ENCODE measurements at places on chromosomes 3 and 15.

DNA sequence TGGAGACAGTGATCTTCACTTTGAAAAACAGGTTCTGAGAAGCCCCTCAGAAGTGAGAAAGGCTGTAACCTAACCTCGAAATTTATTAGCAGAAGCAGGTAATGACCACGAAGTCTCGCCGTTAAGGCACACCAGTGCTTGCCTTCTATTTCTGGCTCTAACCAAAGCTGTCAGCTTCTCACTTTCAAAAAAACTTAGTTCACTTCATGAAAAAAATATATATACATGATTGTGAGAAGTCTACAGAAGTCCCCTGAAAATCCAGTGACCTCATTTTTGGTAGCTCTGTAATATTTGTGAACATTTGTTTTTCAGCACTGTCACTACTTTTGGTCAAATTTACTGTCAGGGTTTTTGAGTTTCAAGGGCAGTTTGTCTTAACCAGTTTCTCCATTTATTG lies 19.1 kb upstream of the AKAP13 start:
- DNase-seq: no peak

GRCh38 chr3:190696777-190697501 lies 165.6 kb downstream of the GMNC start:
- DNase-seq: no peak

GRCh38 chr15:55108858-55109518 lies 87.8 kb downstream of the RSL24D1 start:
- peak; percentile 70 for DNase-seq

DNA sequence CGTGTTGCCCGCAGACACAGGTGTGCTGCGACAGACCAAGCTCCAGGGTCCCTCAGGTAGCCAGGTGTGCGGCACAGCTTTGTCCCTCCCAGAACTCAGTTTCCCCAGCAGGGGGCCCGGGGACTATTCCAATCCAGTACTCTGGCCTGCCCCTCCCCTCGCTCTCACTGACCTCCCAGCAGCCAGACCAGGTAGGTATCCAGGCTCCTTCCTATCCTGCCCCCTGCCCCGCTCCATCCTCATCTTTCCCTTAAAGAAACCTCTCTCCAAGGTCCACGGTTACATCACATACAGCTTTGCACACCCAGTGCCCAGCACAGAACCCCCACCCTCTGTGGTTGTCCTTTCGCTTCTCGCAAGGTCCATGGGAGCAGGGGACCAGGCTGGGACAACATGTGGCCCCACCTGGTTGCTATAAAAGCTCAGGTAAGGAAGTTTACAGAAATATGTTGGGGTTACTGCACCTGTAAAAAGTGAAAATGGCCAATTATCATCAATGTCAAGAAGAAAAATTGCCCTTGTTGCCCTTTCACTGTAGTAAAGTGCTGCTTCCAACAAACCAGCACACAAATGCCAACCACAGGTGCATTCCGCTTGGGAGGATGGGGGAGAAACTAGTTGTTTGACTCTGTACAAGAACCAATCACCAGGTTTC lies 7.3 kb upstream of the CYP11A1 start:
- no peak for DNase-seq

DNA sequence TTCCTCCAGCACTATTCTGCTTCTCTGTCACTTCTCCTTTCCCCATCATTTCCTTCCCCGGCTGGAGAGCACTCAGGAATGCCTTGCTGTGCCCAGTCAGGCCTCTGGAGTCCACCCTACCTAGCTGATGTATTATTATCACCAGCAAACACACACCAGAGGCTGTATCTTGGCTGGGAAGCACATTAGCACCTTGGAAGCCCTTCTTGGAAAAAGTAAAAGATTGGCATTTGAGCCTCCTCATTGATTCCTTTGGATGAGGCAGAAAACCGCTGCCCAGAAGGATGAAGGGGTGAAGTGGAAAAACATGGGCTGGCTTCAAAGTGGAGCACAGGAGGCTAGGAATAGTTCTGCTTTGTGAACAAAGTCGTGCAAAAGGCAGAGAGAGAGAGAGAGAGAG lies 244.3 kb downstream of the RPLP1 start:
- no peak for DNase-seq

GRCh38 chr3:135238871-135239614 lies 444.0 kb downstream of the EPHB1 start:
- DNase-seq: no peak

DNA sequence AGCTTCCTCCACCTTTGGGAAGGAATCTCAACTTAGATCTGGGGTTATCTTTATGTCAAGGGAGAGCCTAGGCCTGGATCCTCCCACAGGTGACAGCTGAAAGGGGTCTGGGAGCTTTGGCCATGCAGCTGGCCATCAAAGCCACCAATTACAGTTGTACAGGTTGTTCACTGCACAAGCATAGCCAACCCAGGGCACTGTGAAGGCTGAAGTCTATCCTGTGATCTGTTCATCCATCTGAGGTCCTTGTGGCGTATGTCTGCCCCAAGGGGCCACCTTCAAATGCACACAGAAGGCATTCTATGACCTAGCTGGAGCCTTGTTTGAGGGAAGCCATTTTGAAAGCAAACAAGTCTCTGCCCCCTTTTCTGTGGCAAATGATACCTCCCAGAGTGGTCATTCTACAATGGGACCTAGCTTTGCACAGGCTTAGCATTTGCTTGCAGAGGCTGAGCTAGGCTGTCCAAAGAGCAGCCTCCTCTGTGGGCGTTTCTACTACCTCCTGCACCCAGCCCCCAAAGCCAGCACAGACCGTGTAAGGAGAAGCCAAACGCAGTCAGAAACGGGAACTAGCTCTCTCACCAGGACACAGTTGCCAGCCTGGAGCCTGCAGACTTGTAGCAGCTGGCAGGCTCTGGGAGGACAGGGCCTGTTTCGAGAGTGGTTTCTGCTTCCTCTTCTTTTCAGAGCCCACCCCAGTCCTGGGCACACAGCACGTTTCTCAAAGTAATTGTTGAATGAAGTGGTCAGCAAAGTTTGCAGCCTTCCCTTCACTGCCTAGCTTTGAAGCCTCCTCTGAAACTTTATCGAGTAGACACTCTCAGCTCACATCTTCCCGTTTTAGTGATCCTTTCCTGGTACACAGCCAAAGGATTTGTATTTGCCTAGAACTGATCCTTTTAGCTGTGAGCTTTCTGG lies 157.3 kb upstream of the SMAD3 start:
- no peak for DNase-seq

GRCh38 chr3:134802428-134803050 lies 7.5 kb downstream of the EPHB1 start:
- no peak for DNase-seq

DNA sequence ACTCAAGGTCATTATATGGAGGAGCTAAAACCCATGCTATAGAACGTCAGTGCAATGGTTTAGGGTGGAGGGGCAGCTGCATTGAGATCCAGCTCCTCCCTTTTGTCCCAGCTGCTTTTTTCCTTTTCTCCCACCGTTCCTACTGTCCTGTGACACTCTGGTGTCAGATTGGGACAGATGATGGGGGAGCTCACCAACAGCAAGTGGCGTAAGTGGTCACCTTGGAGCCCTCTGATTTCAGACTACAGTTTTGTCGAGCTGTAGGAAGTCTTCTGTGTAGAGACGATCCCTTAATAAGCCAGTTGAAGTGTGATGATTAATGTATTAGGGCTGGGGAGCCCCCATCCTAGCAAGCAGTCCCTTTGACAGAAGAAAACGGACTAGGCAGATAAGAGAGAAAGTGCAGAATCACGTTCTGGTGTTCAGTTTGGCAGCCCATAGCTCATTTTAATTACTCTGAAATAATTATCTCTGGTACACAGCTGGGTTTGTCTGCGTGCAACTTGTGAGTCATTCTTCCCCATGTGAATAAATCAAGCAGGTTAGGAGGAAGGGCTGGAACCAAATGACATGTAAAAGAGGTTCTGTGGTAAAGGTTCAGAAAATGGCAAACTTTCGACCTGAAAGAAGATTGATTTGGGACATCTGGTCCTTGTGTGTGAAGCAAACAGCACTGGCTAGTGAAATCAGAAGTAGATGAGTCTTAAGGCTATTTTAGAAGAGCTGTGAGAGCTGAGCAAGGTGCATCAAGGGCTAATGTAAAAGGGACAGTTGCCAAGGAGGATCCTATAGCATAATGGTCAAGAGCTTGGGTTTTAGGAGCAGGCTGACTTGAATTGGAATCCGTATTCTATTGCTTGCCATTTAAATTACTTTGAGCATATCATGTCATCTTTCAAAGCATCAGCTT lies 241.4 kb downstream of the EDEM1 start:
- no peak for DNase-seq

DNA sequence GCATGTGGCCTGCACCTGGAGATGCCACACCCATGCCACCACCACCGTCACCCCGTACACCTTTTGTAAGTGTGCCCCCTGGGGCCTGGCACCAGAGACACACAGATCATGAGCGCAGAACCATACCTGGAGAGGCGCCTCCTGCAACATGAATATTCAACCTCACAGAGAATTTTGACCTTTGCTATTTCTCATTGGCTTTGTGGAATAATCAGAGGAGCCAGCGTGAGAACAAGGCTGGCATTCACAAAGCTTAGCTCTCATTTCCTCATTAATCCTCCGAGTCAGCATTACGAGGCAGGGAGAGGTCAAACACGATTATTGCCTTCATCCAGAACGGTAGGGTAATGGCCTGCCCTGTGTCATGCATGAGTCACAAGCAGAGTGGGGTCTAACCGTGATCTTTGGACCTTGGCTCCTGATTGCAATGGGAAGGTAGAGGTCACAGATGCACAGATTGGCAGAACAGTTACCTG lies 73.0 kb upstream of the POMGNT2 start:
- DNase-seq: no peak

GRCh38 chr15:76345880-76346668 lies 9.5 kb downstream of the ISL2 start:
- DNase-seq: peak; percentile 27

DNA sequence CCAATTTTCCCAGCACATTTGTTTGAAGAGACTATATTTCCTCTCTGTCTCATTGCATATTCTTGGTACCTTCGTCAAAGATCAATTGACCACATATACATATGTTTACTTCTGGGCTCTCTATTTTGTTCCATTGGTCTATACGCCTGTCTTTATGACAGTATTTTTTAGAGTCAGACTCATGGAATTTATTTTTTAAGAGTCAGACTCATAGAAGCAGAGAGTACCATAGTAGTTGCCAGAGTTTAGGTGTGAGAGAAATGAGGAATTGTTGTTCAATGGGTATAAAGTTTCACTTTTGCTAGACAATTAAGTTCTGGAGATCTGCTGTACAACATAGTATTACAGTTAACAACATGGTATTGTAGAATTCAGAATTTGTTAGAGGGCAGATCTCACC lies 27.1 kb downstream of the PLA2G4F start:
- no peak for DNase-seq

- no peak for DNase-seq
Measured at GRCh38 chr3:60855250-60855649, 396.0 kb downstream of the FHIT start.

- no peak for DNase-seq
Measured at GRCh38 chr3:100033184-100033583, 81.1 kb downstream of the FILIP1L start.

DNA sequence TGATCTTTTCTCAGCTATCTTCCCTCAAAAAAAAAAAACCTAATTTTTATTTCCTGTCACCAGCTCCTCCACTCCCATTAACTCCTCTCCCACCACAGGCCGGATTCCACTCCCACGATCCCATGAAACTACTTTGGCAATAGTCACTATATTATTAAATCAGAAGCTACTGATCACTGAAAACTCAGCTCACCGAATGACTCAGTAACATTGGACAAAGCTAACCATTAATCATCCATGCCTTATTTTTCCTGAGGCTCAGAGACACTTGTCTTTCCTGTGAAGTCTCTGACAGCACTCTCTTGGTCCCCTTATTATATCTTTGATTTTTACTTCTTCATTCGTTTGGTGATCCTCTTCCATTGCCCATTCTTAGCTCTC lies 260.2 kb downstream of the CGGBP1 start:
- DNase-seq: no peak

DNA sequence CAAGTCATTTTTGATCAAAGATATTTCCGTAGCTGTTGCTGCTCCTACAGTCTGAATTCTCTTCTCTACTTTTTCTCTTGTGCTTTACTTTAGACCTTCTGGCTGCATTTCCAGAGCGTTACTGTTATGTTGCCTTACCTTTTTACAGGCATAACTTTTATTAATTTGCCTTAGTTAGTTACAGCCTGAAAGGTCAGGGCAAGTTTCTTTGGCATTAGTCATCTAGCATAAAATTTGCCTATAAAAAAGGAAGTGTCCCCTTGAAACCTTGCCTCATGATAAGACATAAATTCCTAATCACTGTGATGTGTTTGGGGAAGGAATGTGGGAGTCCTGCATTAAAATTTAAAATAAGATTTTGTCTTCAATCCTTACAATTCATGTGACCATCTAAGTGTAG lies 618.5 kb downstream of the NR2F2 start:
- DNase-seq: no peak

DNA sequence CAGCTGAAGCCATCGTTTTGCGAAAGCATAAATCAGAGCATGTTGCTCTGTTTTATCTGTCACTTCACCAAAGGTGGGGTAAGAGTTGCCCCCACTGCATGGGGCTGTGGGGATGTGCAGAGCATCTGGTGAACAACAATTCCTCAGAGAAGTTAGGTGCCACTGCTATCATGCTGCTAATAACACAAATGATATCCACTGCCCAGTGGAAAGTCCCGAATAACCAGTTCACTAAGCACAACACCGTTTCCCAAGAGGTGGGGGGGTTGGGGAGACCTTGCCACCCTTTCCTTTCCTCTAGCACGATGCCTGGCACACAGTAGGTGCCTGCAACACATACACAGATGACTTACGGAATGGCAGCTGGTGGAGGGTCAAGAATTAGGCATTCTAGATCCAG lies 38.6 kb downstream of the FAM3D start:
- no peak for DNase-seq

DNA sequence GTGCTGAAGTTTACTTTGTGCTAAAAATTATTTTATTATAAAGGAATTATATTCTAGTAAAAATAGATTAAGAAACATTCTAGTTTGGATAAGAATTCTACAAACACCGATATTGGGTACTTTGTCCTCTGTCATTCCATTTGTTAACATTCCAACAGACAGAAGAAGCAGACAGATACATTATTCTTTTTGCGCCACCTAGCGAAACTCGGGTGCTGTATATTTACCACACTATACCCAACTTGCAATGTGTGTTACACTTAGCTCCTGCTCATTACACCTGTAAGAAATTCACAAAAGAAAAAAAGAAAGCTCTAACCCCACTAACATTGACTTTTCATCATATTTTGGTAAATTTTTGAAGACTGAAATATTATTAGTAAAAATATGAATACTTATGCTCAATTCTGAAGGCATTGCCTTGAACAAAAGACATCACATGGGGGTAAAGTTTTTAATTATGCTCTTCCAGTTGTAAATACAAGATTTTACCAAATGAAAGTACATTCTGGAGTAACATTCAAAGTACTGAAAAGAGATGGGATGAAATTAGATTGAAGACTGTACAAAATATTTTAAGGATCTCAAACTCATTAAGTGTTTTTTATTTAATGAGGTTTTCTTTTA lies 136.5 kb upstream of the MLF1 start:
- peak; percentile 28 for DNase-seq

Data from stimulated activated naive CD8-positive, alpha-beta T cell treated with anti-CD3 and anti-CD28 coated beads, Interleukin-15, Interleukin-2, amounts not matched to agents 100 U/mL and 50 U/mL, for 24 hours (primary cell).